ENCODE measurements at places on chromosomes 6 and 20. TPM values are rescaled to one million over a fixed set of nuclear protein-coding genes. Genes with fewer than 3 reads are reported as not detected.

DNA sequence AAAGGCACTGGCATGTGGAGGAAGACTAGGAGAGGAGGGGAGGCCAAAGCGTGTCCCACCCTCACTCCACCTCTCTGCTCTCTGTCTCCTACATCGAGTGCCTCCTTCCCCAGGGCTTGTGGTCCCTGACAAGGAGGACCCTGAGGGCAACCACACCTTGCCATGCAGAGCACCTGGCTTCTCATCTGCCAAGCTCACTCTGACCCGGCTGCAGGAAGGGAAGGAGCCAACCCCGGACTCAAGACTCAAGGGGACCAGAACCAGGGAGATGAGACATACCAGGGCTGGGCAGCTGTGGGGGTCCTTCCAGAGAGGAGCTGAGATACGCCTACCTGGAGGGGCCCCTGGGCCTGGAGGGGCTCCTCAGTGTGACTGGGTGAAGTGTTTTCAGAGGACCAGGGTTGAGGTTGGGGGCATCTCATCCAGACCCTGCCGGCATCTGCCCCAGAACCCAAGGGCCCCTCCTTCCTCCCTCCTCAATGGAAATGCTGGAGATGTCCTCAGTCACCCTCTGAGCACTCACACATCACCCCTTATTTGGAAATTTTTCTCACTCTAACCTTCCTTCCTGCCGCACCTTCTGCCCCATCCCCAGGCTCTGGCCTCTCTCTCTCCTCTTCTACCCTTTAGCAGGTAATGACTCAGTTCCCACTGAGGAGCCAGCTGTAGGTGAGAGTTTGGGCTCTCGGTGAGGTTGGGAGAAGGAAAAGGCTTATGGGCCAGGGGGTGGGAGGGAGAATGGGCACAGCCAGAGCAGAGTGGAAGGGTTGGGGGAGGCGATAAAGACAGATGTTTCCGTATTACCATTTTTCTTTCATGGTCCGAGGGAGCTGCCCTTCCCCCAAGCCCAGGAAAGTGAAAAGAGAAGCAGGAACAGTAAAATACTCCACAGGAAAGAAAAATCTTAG lies 32.0 kb upstream of the POU5F1 start:
- DNase-seq = no peak

The CST3 gene
- 16.6 TPM for total RNA-seq

GRCh38 chr20:57211908-57212533 lies 54.4 kb downstream of the BMP7 start:
- DNase-seq = peak; percentile 52

The GFOD1 gene
- 12.1 TPM for total RNA-seq

The RSPH4A gene
- total RNA-seq = 0.24 TPM

The FBXO30 gene
- total RNA-seq = 6.9 TPM

The C6orf62 gene
- total RNA-seq = 119 TPM

DNA sequence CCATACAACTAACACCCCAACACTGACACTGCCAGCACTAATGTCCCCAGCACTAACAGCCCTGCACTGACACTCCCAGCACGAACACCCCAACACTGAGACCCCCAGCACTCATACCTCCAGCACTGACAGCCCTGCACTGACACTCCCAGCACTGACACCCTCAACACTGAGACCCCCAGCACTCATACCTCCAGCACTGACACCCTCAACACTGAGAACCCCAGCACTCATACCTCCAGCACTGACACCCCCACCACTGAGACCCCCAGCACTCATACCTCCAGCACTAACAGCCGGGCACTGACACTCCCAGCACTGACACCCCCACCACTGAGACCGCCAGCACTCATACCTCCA lies 57.2 kb downstream of the ERMARD start:
- DNase-seq = no peak

The HDGFL1 gene
- total RNA-seq = not detected

GRCh38 chr6:157323255-157323965 lies at the start of gene TMEM242:
Gene TMEM242, minus strand, starts transcription at chr6:157323519. Its CDS starts 20 bp downstream, at chr6:157323499.
- peak; percentile 91 for DNase-seq

DNA sequence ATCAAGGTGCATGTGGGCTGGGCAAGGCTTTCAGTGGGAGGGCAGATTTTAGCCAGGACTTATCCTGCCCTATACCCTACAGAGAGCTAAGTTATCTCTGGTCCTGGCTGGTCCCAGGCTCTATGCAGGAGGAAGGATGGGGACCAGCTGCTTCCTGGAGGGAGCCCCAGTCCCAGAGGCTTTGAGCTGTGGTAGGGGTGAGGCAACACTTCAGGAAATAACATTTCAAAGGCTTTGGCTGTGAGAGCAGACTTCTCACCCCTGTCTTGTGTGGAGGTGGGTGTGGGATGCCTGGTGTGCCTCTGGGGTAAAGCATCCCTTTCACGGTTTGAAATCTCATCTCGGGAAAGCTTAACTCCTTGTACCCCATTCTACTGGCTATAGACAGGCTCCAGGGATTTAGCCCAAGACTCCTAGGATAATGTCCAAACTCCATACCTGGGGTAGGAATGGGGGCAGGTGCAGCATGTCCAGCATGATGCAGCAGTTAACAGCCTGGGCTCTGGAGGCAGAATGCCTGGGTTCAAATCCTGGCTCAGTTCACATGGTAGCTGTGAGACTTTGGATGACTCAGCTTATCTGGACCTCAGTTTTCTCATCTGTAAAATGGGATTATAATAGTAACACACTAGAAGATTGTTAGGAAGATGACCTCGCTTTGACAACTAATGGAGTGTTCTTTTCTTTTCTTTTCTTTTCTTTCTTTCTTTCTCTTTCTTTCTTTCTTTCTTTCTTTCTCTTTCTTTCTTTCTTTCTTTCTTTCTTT lies 27.5 kb upstream of the SIRPA start:
- DNase-seq = no peak

The IL20RA gene
- total RNA-seq = not detected

DNA sequence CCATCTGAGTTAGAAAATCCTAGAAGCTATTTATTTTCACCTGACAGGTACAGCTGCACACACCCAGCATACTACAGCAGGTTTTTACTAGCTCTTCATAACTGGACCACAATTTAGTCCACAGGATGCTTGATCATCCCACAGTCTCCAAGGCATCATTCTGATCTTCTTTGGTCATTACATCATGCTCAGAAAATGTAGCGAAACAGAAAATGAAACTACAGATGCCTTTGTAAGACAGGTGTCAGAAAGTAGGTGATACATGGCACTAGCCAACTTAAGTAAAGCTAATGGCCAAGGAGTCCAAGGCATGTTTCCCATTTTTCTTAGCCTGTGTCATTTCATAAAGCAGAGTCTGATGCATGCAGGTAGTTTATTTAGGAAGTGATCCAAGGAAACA lies 102.3 kb downstream of the HTR1B start:
- no peak for DNase-seq

GRCh38 chr6:87824958-87825491 lies 123.0 kb upstream of the AKIRIN2 start:
- DNase-seq = no peak

DNA sequence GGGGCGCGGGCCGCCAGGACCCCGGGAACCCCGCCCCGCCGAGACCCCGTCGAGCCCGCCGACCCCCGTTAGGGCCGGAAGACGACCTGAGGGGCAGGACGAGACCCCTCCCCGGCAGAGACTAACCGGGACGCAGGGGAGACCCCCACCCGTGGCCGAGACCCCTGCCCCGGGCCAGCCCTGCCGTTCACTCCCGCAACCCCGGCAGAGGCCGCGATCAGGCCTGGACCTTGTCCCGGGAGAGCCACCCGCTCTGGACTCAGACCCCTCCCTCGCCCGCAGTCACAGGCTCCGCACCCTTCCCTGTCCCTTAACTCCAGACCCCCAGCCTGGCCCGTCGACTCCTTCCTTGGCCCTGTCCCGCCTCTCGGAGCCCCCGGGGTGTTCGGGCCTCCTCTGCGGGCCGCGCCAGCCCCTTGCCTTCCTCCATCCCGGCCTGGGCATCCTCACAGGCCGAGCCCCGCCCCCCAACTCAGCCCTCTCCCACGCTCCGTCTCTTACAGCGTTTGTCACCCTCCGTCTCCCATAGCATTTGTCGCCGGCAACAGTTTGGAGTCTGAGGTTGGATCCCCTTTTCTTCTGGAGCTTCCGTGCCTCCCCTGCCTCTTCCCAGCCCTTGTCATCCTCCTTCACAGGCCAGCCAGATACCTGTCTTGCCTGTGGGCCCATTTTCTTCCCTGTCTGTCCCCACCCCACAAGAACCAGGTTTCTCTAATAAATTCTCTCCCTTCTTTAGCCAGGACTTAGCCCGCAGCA lies 569 bp downstream of the TCEA2 start:
- no peak for DNase-seq

DNA sequence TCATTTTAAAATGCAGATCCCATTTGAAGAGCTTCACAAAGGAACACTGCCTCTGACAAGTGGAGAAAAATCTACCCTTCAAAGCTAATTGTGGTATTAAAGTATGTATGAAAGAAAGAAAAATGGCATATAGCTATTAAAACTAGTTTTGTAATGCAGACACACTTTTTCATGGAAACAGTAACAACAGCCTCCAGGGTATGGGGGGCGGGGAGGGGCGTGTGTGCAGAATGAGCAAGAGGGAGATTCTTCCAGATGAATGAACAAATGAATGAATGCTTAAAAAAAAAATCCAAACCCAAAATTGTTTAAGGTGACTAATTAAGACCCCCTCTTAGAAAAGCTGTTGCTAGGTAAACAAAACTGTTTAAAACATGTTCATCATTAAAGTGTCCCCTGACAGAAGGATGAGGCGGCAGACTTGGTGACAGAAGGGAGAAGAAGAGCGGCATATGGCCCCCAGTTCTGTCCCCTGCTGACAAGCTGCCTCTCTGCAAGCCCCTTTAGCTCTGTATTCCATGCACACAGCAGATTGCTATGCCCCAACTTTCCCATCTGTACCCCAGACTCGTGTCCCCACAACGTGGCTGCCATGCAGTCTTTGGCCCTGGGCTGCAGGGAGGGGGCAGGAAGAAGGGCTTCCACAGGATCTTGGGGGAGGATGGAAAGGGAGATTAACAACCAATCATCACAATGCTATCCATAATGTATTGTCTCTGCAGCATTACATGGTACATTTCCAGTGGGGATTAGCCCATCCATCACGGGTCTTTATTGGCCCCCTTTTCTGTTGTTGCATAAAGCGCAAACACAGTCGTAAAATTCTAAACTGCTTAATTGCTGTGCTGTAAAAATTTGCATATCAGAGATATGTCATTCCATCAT lies 108.4 kb upstream of the OLIG3 start:
- DNase-seq = no peak

GRCh38 chr6:147170269-147170668 lies 33.9 kb upstream of the STXBP5 start:
- no peak for DNase-seq

DNA sequence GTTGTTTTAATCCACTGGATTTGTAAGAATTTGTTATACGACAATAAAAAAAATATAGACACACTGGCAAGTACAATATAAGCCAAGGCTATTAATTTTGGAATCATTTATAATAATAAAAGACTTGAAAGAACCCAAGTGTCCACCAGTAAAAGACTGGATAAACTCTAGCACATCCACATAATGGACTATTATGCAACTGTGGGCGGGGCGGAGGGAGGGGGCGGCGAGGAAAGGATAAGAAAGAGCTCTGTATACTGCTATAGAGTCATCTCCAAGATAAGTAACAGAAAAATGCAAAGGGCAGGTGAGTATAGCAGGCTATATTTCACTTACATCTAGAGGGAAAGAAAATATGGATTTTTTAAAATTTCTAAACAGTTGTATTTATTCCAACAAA lies 123.3 kb downstream of the TBC1D32 start:
- DNase-seq = no peak

The GLP1R gene
- total RNA-seq = not detected

GRCh38 chr6:82862543-82862942 lies 203.1 kb downstream of the UBE3D start:
- no peak for DNase-seq

GRCh38 chr6:379410-380181 lies 12.0 kb upstream of the IRF4 start:
- DNase-seq = peak; percentile 61

The PXMP4 gene
- 9.3 TPM for total RNA-seq

DNA sequence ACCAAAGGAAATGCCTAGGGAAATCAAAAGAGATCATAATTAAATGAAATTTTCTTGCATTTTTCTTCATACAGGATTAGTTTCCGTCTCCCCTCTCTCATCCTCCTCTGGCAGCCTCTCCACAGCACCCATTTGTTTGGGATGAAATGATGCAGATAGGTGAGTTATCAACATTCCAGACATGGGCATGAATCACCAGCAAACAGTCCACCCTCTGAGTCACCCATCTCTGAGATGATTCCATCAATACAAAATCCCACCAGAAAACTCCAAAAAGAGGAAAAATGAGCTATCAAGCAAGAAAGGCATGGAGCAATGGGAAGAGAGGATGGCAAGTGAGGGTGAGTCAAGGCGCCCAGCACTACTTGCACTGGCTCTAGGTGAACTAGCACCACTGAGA lies 11.4 kb downstream of the MC3R start:
- no peak for DNase-seq

GRCh38 chr20:17651129-17651759 lies 30.8 kb downstream of the RRBP1 start:
- no peak for DNase-seq

The NRM gene
- 11.7 TPM for total RNA-seq

DNA sequence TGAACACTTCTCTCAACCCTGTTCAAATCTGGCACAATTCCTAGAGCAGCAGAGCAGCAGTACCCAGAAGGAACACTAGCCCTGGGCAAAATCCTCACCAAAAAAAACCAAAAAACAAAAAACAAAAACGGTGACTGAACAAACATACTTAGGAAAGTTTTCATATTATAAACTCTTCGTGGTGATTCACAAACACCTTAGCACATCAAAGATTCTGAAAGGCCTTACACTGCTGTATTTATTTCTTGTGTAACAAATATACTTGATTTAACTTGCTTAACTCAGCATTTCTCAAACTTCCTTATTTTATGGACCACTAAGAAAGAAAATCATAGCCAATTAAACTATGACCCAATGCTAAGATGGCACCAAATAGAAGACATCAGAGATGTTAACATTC lies 57.8 kb upstream of the RREB1 start:
- no peak for DNase-seq

DNA sequence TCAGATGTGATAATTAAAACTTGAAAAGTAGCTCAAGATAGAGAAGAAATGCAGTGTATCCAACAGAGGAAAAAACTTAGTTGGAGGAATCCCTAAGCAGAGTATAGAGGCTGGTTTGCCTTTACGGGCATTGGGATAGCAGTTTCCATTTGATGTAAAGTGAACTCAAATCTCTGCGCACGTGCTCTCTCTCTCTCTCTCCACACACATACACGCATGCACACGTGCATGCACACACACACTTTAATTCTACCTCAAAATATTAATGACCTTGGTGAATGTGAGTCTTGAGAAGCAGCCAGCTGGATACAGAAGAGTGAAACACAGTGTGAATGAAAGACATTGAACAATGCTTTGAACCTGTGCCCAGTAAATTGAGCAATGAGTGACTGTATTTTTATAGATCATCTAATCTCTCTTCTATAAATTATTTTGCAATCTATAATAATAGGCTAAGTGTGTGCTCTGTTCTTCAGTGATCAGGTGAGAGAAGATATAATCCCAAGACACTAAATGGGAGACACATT lies 247.7 kb upstream of the FAM83B start:
- DNase-seq = no peak
